ENCODE measurements at places on chromosomes 2 and 18. TPM values are rescaled to one million over a fixed set of nuclear protein-coding genes. Genes with fewer than 3 reads are reported as not detected.

The USP14 gene
- 15.3 TPM for polyA plus RNA-seq

The KCNK3 gene
- 1.2 TPM for polyA plus RNA-seq

- no peak for DNase-seq
Measured at GRCh38 chr2:143717053-143717452, 587.8 kb downstream of the ARHGAP15 start.

DNA sequence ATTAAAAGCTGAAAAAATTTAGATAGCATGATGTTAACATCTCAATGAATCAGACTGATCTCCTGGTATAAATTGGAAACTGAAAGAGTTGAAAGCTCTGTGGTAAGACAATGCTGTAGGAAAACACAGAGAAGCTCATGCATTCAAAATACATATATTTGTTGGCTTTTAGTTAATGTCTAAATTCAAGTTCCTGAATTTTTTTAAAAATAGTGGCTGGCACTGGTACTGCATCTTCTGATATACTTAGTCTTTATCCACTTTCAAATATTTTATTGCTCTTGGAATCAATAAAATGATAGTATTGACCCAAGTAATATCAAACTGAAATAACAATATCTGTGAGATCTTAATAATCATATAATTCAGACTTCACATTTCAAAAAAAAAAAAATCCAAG is 151.4 kb upstream of the FIGN start:
- DNase-seq: no peak

GRCh38 chr2:191343796-191344338 is 98.7 kb downstream of the MYO1B start:
- DNase-seq: no peak

- DNase-seq: peak; percentile 78
Measured at GRCh38 chr2:216535454-216535995, 36.9 kb downstream of the RPL37A start.

The DCDC2C gene
- polyA plus RNA-seq: not detected

- DNase-seq: no peak
Measured at GRCh38 chr18:45686891-45687611, 36.9 kb upstream of the SLC14A1 start.

The NIF3L1 gene
- polyA plus RNA-seq: 31.7 TPM

DNA sequence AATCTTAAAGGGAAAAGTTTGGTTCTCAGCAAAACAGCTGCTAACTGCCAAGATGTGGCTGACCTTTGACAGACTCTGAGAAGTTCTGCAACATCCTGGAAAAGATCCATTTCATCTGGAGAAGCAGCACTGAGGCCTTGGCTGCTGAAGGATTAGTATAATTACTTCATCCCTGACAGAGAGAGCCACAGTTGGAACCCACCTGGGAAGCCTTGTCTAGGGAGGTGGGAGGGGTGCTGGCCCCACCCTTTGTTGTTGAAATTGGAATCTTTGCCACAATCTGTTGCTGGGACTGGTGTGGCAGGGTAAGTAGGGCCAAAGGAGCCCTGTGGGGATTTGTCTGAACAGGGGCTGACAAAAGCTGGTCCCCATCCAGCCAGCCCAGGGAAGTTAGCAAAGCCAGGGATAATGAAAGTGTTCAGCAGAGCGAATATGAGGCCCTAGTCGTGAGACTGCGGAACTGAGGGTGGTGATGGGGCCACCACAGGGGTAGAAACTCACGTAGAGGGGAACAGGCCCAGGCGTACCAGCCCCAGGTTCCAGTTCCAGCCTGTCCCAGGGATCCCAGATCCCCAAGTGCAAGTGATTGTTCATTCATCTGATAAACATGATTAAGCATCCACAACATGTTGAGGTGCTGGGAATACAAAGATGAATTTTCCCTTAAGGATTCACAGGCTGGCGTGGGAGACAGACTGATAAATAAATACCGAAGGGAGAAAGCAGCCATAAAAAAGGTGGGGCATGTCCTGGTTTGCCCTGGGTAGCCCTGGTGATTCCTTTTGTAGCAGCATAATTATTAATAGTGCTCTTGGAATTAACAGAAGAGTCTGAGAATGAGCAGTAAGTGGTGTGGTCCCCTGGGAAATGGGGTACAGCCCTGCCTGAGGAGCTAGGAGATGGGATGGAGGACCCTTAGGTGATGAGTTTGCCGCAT is 60.0 kb downstream of the MYO1B start:
- DNase-seq: peak; percentile 76
